ENCODE measurements at places on chromosomes 1 and 21.

- peak; percentile 20 for DNase-seq
Observed at GRCh38 chr1:91501523-91501851, 836 bp downstream of the CDC7 start.

DNA sequence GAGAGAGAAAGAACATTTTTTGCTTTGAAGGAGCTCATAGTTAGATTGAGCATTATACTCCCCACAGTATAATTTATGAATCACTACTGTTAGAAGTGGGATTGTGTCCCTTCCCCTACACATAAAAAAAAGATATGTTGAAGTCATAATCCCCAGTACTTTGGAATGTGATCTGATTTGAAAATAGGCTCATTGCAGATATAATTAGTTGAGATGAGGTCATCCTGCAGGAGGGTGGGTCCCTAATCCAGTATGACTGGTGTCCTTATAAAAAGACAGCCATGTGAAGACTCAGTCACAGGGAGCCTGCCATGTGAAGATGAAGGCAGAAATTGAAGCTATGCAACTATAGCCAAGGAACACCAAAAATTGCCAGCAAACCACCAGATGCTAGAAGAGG, 76.4 kb downstream of the TGFB2 start:
- no peak for DNase-seq

GRCh38 chr1:203995228-203995627, 77.7 kb upstream of the SOX13 start:
- no peak for DNase-seq

DNA sequence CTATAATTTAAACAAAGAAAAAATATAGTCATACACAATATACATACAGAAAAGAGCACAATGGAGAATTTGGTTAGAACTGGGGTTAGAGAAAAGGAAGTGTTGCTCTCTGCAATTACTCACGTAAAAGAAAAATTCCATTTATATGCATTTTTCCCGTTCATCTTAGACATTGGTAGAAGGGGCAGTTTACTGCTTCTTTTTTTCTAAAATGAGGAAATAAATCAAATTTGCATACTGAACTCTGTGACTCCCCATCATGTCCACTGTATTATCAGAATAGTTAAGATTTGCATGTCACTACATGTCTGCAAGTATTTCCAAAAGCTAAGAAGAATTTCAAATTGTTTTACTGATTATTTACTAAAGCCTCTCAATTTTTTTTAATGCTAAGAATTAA, 44.1 kb upstream of the C1orf105 start:
- no peak for DNase-seq

GRCh38 chr1:152182431-152182830, 23.4 kb upstream of the RPTN start:
- no peak for DNase-seq

GRCh38 chr1:32345289-32345827, 9.3 kb upstream of the MARCKSL1 start:
- no peak for DNase-seq
